Lung (tissue), 17 donors: ENCODE measurements at places on chromosomes 2 and 18. TPM values are rescaled to one million over a fixed set of nuclear protein-coding genes. Genes with fewer than 3 reads are reported as not detected.
A peak's percentile ranks its signal among the peaks of the same experiment; 100 is the strongest.

Gene SLC19A3
- 56.5 TPM for total RNA-seq

GRCh38 chr2:4715065-4715464 is 977.1 kb upstream of the SOX11 start:
- no peaks in the 10 kb centered on the region for H3K27me3 ChIP-seq
- no peak for DNase-seq
- no peak overlapping the region for H3K27ac ChIP-seq
- H3K4me3 ChIP-seq: no peak overlapping the region
- H3K4me1 ChIP-seq: no peaks in the 10 kb centered on the region

Gene TM4SF20
- total RNA-seq: not detected

DNA sequence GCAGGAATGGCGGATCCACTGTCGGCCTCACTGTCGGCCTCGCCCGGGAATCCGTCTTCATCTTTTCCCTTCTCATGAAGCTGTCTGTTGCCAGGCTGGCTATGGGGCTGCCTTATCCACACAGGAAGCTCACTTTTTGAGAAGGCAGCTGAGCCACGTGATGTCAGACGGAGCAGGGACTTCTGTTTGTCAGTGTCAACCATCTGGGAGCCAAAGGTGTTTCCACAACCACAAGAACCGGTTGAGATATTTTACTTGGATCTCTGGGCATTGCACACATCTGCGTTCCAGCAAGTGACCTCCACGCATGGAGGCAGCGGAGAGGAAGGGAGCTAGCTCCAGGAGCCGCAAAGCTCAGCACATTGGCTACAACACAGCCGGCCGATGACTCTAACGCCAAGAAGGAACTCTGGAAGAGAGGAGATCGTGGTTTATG is 27.4 kb upstream of the TAF1B start:
- H3K27me3 ChIP-seq: no peaks in the 10 kb centered on the region
- no peaks in the 10 kb centered on the region for H3K36me3 ChIP-seq
- H3K4me1 ChIP-seq: no peaks in the 10 kb centered on the region
- H3K4me3 ChIP-seq: no peak overlapping the region
- no peak overlapping the region for H3K27ac ChIP-seq

- no peak overlapping the region for H3K4me3 ChIP-seq
- no peak overlapping the region for H3K27ac ChIP-seq
- no peak for DNase-seq
- H3K36me3 ChIP-seq: no peaks in the 10 kb centered on the region
- H3K27me3 ChIP-seq: no peaks in the 10 kb centered on the region
Measured at GRCh38 chr18:9825571-9826073, 60.2 kb upstream of the TXNDC2 start.

DNA sequence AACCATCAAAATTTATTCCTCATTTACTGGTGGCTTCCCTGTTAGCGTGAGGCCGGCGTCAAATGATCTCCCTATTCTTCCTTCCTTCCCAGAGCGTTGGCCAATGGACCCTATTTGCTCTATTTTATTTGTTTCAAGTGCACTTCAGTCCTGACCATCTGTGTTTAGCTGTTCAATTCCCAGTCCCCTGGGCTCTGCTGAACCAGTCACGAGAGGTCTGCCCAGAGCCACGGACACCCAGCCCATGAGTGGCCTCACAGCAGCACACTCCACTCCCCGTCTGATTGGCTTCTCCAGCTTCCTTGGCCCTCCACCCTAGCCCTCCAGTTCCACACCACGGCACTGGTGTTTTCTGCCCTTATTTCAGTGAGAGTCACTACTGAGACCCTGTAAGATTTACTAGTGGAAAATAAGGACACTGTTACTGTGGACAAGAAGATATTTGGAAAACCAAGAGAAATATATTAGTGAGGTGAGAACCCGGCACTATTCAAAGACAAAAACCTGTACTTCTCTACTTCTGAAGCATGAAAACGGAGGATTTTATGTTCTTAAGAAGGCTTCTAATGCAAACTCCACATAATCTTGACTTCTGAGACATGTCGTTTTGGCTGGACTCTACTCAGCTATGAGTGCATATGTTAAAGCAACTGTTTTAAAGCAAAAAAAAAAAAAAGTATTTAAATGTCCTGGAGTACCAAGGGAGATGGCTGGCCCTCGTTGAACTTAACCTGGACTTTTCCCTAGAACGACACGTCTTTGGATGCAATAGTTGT is 86.6 kb downstream of the COL6A3 start:
- no peaks in the 10 kb centered on the region for H3K36me3 ChIP-seq
- no peak for DNase-seq
- no peaks in the 10 kb centered on the region for H3K27me3 ChIP-seq
- H3K4me3 ChIP-seq: no peak overlapping the region
- H3K27ac ChIP-seq: no peak overlapping the region

Gene ALPP
- total RNA-seq: 7.0 TPM

DNA sequence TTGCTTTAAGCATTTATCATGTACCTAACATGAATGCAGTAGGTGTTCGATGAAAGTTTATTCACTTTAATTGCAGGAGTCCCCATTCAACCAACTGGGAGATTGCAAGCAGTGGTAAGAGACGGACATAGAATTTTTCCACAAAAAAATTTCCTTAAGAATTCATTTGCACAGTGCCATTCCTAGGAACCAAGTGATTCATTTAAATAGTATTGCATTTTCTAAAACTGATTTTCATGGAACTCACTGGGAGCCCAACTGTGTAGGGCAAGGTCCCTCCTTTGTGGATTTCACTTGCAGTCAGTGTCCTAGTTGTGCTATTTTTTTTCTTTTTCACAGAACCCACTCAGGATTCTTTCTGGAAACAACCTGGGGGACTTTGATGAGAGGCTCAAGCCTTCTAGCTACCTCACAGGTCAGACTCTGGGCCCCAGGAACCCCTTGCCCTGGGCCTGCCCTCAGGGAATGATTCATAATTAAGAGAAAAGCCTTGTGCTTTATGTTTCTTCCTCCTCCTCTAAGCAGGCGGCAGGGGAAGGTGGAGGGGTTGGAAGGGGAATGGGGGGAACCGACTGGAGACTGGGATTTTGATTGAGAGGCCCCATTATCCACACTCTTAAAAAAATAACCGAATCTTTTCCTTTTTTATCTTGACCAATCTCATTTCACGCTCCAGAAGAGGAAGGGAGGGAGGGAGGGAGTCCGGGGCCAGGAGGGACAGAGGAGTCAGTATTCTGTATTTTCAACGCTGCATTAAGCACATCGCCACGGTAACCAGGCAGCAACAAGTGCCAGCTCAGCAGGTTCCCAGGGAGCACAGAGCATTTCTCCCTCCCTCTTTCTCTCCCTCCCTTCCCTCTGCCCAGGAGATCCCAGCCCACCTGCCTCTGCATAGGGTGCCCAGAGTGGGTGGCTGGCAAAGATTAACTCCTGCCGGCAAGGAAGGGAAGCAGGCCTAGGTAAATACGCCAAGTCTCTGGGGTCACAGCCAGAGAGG is 51.8 kb downstream of the PSD4 start:
- H3K27ac ChIP-seq: no peak overlapping the region
- no peak overlapping the region for H3K4me3 ChIP-seq
- H3K4me1 ChIP-seq: no peaks in the 10 kb centered on the region

DNA sequence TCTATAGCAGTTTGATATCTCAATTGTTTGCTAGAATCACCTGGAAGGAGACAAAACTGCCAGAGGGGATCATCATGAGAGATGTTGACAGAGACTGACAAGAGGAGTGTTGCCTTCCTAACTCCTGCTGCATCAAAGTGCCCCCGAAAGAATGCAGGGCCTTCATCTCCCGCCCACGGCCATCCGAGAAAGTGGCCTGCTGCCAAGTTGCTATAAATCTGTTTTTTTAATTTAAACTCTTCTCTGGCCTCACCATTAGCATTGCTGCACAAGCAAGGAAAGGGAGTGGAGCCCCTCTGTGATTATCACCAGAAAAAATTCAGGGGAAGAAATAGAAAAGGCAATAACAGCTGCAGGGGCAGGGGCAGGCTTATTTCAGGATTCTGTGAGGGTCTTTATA is 238.1 kb upstream of the EPHA4 start:
- no peaks in the 10 kb centered on the region for H3K27me3 ChIP-seq
- DNase-seq: no peak
- H3K4me3 ChIP-seq: no peak overlapping the region
- no peaks in the 10 kb centered on the region for H3K4me1 ChIP-seq

Gene POTEJ
- 1.8 TPM for total RNA-seq

GRCh38 chr2:53040536-53041229 is 726.9 kb upstream of the CHAC2 start:
- H3K27me3 ChIP-seq: no peaks in the 10 kb centered on the region
- H3K27ac ChIP-seq: no peak overlapping the region
- H3K4me1 ChIP-seq: no peaks in the 10 kb centered on the region
- no peak for DNase-seq
- no peaks in the 10 kb centered on the region for H3K36me3 ChIP-seq
- no peak overlapping the region for H3K4me3 ChIP-seq

- no peak overlapping the region for H3K4me3 ChIP-seq
- no peak for DNase-seq
- H3K27me3 ChIP-seq: no peaks in the 10 kb centered on the region
Measured at GRCh38 chr18:48886520-48887293, 64.1 kb downstream of the SMAD7 start.

GRCh38 chr2:236998236-236998635 is 87.5 kb upstream of the COPS8 start:
- H3K27ac ChIP-seq: no peak overlapping the region
- no peaks in the 10 kb centered on the region for H3K36me3 ChIP-seq
- peak; percentile 40 for DNase-seq
- no peaks in the 10 kb centered on the region for H3K27me3 ChIP-seq
- H3K4me1 ChIP-seq: peaks cover 8% of the 10 kb centered on the region

DNA sequence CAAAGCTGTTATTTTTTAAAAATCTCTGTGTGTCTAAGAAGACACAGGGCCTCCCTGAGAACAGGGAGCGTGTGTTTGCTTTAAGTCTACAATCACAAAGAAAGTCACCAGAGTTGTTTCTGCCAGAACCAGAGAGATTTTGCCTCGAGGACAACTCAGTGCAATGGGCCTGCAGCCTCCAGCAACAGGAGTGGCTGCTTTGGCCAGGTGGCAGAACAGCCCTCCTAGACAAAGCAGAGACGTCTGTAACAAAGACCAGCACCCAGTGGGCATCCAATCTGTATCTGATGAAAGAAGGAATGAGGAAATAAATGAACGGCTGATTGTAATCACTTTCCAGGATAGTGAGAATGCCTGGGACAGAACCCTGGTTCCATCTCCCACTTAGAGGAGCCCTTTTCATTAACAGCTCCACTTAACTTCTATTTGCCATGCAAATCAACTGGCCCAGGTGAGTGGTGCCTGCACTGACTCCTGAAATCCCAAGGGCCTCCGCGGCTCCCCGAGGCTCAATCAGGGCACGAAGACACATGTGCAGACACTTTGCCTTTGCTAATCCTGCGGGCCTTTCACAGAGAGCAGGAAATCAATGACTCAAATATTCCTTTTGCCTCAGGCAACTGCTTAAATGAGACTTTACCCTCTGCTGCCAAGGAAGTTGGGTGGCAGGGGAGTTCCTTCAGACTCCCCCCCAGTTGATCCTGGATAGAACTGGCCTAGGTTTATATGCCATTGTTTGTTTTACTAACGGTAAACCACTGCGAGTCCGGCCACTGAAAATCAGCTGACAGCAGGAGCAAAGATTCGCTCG is 146.5 kb downstream of the CABLES1 start:
- H3K4me3 ChIP-seq: no peak overlapping the region
- H3K27me3 ChIP-seq: no peaks in the 10 kb centered on the region
- no peaks in the 10 kb centered on the region for H3K4me1 ChIP-seq
- DNase-seq: no peak
- peak overlapping the region; percentile 25 for H3K27ac ChIP-seq
- H3K36me3 ChIP-seq: no peaks in the 10 kb centered on the region

Gene CYS1
- 1.0 TPM for total RNA-seq

Gene SLC23A3
- total RNA-seq: 2.5 TPM

Gene SCN2A
- 0.17 TPM for total RNA-seq

Gene FEV
- not detected for total RNA-seq

DNA sequence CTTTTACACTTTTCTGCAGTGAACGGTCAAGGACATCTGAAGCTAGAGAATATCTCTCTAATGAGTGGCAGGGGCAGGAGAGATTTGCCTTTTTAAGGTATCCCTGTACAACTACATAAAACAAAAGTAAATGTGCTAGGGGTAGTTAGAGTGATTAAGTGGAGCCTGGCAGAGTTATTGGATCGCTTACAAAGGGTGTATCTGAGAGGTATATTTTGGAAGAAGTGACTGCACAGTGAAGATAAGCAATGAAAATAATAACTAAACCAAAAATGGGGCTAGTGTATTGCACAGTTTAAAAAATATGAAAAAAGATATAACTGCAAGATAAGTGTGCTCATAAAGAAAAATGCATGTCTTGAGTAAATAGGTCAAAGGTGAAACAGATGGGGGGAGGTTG is 193.5 kb upstream of the EPC2 start:
- H3K27me3 ChIP-seq: no peaks in the 10 kb centered on the region
- no peak for DNase-seq
- H3K27ac ChIP-seq: no peak overlapping the region
- no peaks in the 10 kb centered on the region for H3K36me3 ChIP-seq

DNA sequence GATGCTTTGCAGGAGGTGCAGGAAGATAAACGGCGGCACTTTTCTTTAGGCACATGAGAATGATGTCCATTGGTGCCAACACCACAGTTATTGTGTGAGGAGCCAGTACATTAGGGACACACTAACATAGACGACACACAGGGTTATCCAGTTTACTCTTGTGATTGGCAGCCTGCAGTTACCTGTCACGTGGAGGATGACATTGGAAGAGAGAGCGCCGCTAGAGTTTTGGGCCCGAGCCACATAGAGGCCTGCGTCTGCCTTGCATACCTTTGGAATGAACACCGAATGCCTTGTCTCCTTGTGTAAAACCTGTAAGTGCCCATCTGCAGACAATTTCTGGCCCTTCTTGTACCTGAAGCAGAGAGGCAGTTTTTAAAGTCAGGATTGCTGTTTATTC is 26.9 kb upstream of the TTN start:
- H3K36me3 ChIP-seq: no peaks in the 10 kb centered on the region
- H3K27ac ChIP-seq: peak overlapping the region; percentile 66
- H3K4me1 ChIP-seq: peaks cover 3% of the 10 kb centered on the region
- H3K27me3 ChIP-seq: no peaks in the 10 kb centered on the region
- H3K4me3 ChIP-seq: no peak overlapping the region

Gene ETAA1
- total RNA-seq: 27.6 TPM

- H3K4me1 ChIP-seq: no peaks in the 10 kb centered on the region
- H3K27ac ChIP-seq: no peak overlapping the region
- H3K4me3 ChIP-seq: no peak overlapping the region
- no peak for DNase-seq
- H3K36me3 ChIP-seq: no peaks in the 10 kb centered on the region
Measured at GRCh38 chr2:74119339-74119738, 28.4 kb downstream of the BOLA3 start.

DNA sequence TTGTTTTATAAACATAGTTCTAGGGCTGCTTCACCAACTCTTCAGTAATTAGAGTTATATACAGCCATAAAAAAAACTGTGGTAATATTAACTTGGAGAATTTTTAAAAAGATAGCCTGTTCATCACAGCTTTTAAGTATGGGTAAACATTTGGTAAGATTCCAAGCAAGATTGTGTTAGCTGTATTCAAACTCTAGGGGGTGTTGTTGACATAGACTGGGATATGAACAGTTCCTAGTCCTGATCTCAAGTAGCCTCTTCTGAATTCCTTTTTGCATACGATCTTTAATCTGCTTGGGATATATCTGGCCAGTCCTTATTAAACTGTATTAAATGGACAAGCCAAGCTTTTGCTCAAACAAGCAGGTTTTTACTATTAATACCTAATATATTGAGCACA is 13.4 kb downstream of the NOP58 start:
- H3K27ac ChIP-seq: peak overlapping the region; percentile 54
- no peaks in the 10 kb centered on the region for H3K27me3 ChIP-seq
- H3K4me3 ChIP-seq: no peak overlapping the region
- DNase-seq: no peak
- peaks cover 8% of the 10 kb centered on the region for H3K36me3 ChIP-seq

Gene TCF23
- total RNA-seq: 0.18 TPM
